Astrocyte of the cerebellum (primary cell): ENCODE measurements at places on chromosomes 12 and 14.
A peak's percentile ranks its signal among the peaks of the same experiment; 100 is the strongest.

- peak; percentile 71 for DNase-seq
Observed at GRCh38 chr12:65965358-65965757, 141.1 kb downstream of the HMGA2 start.

- peak; percentile 97 for DNase-seq
Observed at GRCh38 chr12:57846577-57847319, at the start of gene CTDSP2. Gene CTDSP2, minus strand, starts transcription at chr12:57846729. Its CDS starts 294 bp downstream, at chr12:57846435.

DNA sequence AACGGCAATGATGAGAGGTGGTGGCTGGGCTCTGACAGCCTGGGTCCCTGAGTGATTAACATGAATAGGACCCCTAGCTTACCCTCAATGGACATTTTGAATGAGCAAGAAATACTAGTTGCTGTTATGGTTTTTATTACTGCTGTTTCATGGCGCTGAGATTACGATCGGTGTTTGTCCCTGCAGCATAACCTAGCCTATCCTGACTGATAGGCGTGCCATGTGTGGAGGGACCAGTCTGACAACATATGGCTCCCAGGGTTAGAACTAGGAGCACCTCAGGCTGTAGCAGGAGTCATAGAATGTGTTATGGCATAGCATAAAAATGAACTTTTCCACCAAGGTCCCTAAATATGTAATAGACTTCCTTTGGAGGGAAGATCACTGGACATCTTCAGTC lies 137.5 kb upstream of the HIF1A start:
- DNase-seq = no peak

GRCh38 chr12:54279632-54280467 lies at the start of gene CBX5:
Gene CBX5, minus strand, starts transcription at chr12:54280122. Its CDS starts 22,472 bp downstream, at chr12:54257650.
- peak; percentile 100 for DNase-seq

DNA sequence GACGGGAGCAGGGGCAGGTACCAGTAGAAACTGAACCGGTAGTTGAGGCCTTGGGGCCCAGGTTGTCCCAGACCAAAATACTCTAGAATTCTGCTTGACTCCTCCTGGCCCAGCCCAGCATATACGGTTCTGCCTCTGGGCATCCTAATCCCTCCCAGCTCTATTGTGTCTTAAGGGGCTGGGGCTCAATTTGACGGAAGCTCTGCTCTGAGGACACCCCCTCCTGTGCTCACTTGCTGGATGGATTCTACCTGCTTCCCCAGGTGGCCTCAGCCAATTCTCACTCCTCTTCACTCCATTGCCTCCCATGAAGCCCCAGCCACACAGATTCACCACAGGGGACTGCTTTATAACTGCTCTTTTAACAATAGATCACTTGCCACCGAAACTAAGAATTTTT lies 219.5 kb upstream of the FKBP4 start:
- DNase-seq = no peak

DNA sequence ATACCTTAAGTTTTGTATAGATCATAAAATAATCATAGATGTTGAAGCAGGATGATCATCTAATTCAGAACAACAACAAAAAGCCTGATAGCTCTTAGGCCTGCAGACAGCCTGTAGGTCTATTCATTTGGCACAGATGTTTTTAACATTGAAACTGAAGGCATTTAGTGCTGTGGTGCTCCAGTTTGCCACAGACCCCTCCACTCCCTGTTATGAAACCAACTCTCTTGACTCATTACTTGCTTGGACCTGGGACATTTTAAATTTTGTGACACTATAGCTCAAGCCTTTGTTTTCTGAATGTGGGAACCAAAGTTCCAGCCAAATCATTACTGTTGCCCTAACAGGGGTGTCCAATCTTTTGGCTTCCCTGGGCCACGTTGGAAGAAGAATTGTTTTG lies 9.1 kb downstream of the PRKCH start:
- no peak for DNase-seq

DNA sequence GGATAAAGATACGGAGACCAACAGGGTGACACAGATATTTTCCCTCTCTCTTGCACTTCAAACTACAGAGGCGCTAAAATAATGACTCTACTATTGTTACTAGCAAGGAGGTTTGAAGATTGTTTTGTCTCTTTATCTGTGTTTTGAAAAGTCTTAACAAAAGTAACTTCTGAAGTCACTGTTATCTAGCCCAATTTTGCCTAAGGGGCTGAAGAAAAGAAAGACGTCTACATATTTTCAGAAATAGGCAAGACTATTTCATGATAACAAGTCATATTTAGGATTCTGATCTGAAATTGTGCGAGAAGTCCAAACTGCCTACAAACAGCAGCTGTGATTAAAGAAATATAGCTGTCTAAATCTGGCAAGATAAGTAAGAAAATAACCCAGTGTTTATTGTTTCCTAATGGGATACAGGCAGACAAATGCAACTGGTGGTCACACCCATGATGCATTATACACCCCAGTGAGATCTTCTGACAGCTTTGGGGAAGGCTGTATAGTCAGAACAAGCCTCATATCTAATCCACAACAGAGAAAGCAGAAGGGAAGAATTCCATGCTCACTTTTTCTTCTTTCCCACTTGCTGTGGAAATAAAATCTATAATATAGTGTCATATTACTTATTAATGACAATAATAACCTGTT lies 226.9 kb upstream of the ARID2 start:
- DNase-seq = no peak

- no peak for DNase-seq
Observed at GRCh38 chr12:48280572-48280971, 70.1 kb downstream of the ZNF641 start.

GRCh38 chr12:48446161-48446776 lies 26.1 kb upstream of the ANP32D start:
- DNase-seq = no peak

- DNase-seq = no peak
Observed at GRCh38 chr14:71726580-71727021, 205.6 kb upstream of the RGS6 start.

GRCh38 chr12:95337146-95337545 lies 119.5 kb downstream of the VEZT start:
- no peak for DNase-seq

DNA sequence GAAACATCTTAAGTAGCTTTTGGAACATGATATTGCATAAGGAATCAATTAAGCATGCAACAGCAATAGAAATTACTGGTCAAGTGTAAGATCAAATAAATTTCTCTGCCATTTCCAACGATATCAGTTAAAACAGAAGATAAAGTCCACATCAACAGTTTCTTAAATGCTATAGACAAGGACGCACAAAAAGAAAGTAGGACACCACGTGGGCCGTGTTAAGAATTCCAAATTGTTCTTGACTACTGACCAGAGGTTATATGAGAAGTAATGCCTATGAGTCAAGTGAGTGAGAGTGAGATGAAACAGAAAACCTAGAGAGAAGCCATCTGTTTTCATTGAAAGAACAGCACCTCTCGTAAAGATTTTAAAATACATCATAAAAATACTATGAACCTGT lies 318.2 kb downstream of the TMEM117 start:
- DNase-seq = no peak

DNA sequence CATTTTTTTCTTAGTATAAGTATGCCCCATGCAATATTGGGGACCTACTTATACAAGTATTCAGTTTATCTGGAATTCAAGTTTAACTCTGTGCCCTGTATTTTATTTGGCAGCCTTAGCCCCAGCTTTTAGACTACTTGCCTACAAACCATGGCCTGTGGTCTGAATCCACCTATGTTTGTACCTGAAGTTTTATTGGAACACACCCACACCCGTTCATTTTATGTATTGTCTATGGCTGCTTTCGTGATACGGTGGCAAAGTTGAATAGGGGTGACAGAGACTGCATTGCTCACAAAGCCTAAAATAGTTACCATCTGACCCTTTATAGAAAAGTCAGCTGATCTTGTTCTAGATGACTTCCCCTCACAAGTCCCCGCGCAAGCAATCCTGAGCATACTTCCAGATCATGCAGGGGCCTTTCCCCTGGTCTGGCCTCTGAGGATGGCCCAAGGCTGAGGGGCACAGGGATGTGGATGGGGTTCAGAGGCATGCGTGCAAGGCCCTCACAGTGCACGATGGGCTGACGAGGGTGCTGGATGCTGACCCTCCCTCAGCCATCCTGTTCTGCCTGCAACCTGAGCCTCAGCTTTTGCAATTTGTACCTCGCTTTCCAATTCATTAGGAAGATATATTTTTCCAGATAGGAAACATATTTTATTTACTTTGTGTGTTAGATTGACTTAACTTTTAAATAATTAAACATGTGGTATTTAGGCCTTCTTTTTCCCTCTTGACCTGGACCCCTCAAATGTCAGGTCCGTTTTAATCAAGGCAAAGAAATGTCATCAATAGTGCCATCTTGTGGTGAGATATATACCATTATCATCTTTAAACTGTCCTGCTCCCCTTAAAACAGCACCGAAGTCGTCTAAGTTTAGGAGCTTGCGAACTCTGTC lies 527.3 kb upstream of the CCDC196 start:
- DNase-seq = no peak

- DNase-seq = no peak
Observed at GRCh38 chr14:54170301-54170700, 213.7 kb upstream of the BMP4 start.

DNA sequence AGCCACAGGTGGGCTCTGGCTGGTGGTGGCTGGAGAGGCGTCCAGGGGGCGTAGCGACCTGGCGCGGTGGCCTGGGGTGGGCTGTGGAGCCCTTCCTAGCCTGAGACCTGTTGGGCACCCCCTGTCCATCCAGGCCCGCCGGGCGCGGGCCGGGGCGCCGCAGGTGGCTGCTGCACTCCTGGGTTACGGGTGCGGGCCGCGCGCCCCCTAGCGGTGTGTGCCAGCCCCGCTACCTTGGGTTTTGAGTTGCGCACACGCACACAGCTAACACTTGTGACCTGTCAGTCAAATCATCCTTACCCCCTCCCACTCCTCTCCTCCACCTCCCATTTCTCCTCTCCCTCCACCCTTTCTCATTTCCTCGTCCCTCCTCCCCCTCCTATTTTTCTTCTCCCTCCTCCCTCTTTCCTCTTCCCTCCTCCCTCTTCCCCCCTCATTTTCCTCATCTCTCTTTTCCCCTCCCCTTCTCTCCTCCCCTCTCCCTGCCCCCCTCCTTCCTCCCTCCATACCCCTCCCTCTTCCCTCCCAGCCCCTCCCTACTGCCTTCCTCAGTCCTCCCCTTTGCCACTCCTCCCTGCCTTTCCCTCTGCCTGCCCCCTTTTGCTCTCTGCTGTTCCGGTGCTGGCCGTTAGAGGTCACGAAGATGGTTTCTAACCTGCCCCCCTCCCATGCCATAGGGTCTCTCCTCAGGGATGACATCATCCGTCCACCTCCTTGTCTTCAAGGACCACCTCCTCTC lies 2.3 kb downstream of the MEG3 start:
- peak; percentile 44 for DNase-seq

DNA sequence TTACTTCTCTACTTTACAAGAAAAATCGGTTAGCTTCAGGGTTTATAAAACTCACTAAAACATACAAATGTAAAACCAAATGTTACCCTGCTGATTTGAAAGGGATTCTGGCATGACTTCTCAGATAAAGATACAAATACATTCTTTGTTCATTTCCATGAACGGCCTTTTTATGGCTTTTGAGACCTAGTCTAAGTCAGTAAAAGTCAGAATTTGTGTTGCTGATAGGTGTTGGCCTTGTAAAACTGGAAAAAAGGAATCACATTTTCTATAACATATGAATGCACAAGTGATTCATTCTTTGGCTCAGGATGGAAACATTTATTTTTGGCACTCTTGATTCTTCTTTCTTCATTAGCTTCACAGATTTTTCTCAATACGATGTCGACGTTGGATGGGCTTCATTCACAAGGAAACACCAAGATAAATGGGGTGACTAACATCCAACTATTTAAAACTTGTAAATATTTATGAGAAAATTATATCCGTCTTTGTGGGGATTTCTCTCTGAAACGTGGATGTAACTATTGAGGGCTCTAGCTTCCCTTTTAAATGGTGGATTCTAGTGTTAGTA lies 27.0 kb upstream of the CPM start:
- no peak for DNase-seq

GRCh38 chr12:72295744-72296143 lies 23.6 kb downstream of the TRHDE start:
- DNase-seq = no peak

DNA sequence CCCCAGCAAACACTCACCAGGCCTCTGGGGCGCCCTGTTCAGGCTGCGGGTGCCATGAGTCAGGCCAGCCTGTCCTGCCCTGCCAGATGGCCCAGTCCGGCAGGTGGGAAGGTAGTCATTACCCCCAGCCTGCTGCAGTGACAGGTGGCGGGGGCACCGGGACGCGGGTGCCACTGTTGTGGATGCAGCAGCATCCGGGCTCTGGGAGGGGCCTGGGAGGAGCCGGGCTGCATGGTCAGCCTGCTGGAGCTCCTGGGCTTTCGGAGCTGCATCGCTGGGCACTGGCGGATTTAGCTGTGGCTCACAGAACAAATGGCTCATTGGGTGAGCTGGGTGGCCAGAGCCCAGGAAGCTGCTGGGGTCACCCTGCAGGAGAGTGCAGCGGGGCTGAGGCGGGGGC lies 13.5 kb downstream of the CEP170B start:
- no peak for DNase-seq

GRCh38 chr12:32600681-32601080 lies 78.4 kb upstream of the DNM1L start:
- DNase-seq = no peak

GRCh38 chr14:55762595-55763232 lies 182.7 kb downstream of the KTN1 start:
- DNase-seq = no peak

DNA sequence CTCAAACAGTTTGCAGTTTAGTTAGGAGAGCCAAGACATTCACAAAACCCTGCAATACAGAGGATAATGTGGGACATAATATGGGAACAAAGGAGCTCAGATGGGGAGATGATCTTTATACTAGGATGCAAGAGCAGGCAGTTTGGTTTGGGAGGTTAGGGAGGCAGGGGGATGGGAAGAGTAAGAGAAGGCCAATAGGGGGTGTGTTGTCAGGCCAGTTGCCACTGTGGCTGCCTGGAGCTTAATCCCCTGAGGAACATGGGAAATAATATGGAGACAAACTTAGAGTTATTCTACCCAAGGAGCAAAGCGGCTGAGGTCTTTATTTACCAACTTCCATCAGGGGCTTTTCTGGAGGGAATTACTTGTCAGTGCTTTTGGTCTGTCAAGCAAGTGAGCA lies 10.0 kb upstream of the CSRP2 start:
- DNase-seq = no peak

GRCh38 chr12:30989754-30990153 lies 63.2 kb downstream of the TSPAN11 start:
- DNase-seq = no peak
